ENCODE measurements at places on chromosomes 2 and 18. TPM values are rescaled to one million over a fixed set of nuclear protein-coding genes. Genes with fewer than 3 reads are reported as not detected.
A peak's percentile ranks its signal among the peaks of the same experiment; 100 is the strongest.

GRCh38 chr18:27685091-27685490, 491.8 kb downstream of the CDH2 start:
- no peak for DNase-seq

DNA sequence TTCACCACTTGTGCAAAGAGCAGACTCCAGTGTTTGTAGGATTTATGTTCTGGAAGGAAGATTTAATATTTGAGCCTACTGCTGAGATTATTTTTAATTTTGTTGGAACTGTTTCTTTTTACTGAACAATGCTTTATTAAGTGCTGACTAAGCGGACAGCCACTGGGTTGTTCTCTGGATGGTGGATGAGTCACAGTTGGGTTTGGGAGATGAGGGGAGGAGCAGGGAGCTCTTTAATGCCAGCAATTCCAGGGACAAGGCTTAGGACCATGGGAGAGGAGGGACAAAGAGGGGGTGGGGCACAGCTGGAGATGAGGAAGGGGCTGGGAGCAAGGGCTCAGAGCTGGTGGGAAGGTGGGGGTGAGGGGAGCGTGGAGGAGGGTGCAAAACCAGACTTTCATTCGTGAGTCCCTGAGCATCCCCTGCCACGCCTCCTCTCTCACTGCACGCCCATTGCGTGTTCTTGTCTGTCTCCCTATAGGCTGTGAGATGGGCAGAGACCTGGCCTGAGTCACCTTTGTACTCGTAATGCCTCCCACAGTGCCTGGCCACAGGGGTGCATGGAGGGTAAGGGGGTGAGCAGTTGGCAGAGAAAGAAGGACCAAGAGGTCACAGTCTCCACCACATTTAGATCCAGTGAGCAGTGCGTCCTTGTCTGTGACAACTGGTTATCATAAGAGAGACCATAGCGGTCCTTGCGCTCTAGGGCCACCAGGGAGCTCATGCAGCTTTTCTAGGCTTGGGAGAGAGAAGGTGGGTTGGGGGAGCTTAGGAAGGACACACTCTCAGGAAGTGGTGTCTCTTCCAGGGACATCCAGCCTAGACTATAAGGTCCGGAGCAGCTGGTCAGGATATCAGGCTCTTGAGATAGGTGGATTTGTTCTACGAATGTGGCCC, 18.4 kb downstream of the SLC4A3 start:
- no peak for DNase-seq

- DNase-seq = peak; percentile 91
Measured at GRCh38 chr2:188292348-188293239, 920 bp downstream of the GULP1 start.

The PKDCC gene
- 122 TPM for total RNA-seq

The USP37 gene
- total RNA-seq = 39.3 TPM

The XDH gene
- 0.43 TPM for total RNA-seq
